Hematopoietic multipotent progenitor cell treated with erythropoietin and hydrocortisone succinate and interleukin-3 and kit ligand, for 6 days (in vitro differentiated cells): ENCODE measurements at places on chromosomes 2 and 18.

- DNase-seq = peak; percentile 58
Measured at GRCh38 chr2:218806346-218806978, 24.5 kb downstream of the CYP27A1 start.

DNA sequence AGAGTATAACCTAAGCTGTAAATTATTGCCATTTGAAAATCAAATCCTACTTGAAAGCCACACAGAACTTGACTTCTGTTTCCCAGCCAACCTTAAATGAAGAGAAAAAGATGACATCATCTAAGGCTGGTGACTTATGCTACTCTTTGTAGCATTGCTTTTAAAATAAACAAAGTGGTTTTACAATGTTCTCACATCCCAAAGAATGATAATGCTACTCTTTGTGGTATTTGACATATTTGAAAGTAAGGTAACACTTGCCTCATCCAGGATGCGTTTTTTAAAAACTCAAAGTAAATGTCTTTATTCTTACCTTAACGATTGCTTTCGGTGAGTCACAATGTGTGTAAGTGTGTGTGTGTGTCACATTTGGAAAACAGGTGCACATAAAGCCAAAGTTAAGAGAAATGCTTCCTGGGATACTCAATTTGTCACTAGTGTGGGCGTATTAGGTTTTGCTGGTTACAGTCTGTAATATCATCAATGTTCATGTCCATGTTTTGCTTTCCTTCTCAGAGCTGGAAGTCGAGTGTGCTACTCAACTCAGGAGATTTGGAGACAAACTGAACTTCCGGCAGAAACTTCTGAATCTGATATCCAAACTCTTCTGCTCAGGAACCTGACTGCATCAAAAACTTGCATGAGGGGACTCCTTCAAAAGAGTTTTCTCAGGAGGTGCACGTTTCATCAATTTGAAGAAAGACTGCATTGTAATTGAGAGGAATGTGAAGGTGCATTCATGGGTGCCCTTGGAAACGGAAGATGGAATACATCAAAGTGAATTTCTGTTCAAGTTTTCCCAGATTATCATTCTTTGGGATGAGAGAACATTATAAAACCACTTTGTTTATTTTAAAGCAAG, 2.6 kb downstream of the PMAIP1 start:
- no peak for DNase-seq

- DNase-seq = no peak
Measured at GRCh38 chr2:1672738-1673137, 71.6 kb downstream of the PXDN start.

- no peak for DNase-seq
Measured at GRCh38 chr2:85763831-85764230, 10.0 kb downstream of the ATOH8 start.

DNA sequence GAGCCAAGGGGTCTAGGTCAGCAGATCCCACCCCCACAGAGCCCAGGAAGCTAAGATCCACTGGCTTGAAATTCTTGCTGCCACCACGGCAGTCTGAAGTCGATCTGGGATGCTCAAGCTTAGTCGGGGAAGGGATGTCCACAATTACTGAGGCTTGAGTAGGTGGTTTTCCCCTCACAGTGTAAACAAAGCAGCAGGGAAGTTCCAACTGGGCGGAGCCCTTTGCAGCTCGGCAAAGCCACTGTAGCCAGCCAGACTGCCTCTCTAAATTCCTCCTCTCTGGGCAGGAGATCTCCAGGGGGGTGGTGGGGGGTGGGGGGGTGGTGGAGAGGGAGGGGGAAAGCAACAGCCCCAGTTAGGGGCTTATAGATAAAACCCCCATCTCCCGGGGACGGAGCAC, 419.5 kb downstream of the NUP35 start:
- no peak for DNase-seq

- DNase-seq = no peak
Measured at GRCh38 chr18:59725142-59725541, 27.9 kb upstream of the CCBE1 start.

DNA sequence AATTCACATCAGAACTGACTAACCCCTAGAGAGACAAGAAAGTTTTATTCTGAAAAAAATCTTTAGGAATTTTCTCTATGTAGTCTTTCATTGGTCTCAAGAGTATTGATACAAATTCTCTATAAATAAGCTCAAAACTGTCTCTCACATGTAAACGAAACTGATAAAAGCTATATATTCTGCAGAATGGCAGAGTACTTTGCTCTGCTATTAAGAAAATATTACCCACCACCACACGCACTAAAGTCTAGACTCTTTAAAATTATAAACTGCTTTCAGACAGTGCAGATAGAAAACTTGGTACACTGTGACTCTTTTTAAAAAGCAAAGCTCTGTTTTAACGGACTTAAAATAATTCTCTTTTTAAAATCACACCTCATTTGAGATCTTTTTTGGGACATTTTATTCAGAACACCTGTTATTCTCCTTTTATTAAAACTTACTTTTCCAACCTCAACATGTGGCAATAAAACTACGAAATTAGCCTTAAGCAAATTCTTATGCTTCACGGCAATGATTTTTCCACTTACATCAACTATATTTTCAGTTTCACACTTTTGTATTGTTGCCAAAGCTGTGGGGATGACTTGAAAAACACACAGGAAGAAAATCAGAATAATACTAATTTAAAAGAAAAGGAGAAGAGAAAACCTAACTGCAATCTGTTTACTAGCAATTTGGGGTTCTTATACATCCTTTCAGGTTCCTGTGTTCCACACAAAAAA, 58.0 kb downstream of the CCDC88A start:
- DNase-seq = no peak

GRCh38 chr2:7704296-7704865, 787.2 kb downstream of the RNF144A start:
- DNase-seq = no peak

GRCh38 chr2:67259556-67260342, 137.4 kb upstream of the ETAA1 start:
- DNase-seq = no peak

- DNase-seq = peak; percentile 28
Measured at GRCh38 chr2:179842498-179843153, 18.8 kb downstream of the ZNF385B start.

DNA sequence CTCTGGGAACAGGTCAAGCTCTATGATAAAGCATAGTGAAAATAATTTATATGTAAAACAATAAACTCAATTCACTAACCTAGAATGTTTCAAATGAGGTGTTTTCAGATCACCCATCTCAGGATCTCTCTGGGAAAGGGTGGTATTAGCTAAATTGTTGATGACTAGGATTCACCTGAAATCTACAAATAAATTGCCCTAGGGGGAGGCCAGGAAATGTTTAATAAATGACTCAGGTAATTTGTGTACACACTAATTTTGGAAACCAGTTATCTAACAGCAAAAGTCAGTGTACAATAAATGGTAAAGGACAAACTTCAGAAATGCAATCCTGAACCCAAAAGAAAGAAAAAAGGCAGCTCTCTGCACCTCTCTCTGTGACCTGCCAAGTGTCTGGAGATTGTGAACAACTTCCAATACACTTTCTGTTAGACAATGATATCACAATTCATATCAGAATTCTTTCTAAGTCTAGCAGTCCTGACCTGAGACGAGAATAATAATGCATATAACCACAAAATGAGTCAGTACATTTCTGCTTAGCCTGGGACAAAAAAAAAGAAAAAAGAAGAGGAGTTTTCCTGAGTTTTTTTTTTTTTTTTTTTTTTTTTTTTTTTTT, 760.0 kb downstream of the EPHA4 start:
- no peak for DNase-seq

- no peak for DNase-seq
Measured at GRCh38 chr2:216583147-216583546, 50.1 kb upstream of the IGFBP2 start.

DNA sequence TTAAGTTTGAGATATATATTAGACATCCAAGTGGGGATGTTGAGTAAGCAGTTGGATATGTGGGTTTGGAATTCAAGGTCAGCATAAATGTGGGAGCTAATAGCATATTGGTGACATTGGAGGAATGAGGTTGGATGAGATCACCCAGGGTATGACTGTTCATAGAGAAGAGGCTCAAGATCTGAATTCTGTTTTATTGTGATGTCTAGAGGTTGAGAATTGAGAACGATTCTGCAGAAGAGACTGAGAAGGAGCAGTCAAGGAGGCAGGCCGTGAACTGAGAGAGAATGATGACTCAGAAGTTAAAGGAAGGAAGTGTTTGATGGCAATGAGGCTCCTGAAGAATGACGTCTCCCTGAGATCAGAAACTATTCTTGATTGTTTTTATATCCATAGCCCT, 5.9 kb downstream of the SERPINB11 start:
- DNase-seq = no peak

DNA sequence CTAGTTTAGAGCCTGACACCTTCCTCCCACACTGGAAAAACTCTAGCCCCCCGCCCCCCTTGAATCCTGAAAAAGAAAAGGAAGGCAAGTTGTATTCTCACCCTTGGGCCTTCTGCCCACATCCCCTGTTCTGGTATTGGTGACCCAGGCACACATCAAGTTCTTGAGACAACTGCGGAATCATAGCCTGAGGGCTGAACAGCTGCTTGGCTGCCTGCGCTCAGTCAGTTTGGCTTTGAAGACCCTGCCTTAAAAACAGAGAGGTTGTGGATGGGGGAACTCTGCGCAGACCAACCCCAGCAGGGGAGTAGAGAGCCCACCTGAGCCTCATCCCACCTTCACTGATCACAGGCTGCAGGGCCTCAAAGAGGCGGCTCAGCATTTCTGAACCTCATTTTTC, 229.2 kb downstream of the ANAPC1 start:
- no peak for DNase-seq
